Activated T-helper 17 cell treated with anti-CD3 and anti-CD28 coated beads, Interleukin-2, amount 50 U/mL, for 72 hours (primary cell): ENCODE measurements at places on chromosomes 16 and 17. TPM values are rescaled to one million over a fixed set of nuclear protein-coding genes. Genes with fewer than 3 reads are reported as not detected.
A peak's percentile ranks its signal among the peaks of the same experiment; 100 is the strongest.

GRCh38 chr16:3182608-3183444 lies 5.2 kb upstream of the OR1F1 start:
- ATAC-seq: peak; percentile 60

DNA sequence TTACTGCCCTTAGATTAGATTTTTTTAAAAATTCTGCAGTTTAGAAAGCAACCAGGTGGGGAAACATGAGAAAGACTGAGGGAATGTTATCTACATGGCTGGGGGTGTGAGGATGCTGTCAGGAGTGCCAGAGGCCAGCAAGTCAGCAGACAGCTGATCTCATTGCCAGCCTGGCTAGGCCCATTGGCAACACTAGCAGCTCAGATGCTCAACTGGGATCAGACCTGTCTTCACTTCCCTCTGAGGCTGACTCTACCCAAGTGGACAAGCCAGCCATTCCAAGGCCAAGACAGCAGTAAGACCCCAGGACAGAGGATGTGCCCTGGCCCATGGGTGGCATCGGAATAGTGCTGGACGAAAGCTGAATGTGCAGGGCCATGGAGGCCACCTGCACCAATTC lies 96.2 kb downstream of the TMEM132E start:
- no peak for ATAC-seq

DNA sequence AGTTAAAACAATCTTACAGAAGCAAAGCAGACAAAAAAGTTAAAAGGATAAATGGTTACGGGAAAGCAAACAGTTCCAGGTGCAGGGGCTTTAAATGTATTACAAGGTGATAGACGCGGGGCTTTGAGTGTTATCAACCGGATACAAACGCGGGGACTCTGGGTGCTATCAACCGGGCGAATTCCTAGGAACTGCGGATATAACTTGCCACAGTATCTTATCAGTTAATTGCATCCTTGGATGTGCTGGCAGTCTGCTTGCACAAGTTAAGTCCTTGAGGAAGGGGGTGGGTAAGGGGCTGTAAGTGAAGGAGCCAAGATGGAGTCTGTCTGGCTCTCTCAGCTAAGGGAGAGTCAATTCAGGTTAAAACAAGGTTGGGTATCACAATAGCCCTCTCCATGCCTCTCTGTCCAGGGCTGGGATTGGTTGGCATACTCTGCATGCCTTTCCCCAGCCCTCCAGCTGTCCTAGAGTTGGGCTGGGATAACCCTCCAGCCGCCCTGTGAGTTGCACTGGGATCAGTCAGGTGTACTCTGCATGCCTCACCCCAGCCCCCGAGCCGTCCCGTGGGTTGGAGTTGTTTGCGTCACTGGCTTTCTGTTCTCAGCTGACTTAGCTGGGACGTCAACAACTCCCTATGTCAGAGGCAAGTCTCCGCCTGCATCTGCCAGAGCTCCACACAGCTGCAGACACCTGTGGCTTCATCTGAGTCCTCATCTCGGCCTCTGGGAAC lies 40.9 kb downstream of the TMEM235 start:
- peak; percentile 98 for ATAC-seq

- no peak for ATAC-seq
These were observed 879 bp downstream of the SOCS1 start for GRCh38 chr16:11254913-11255736.

DNA sequence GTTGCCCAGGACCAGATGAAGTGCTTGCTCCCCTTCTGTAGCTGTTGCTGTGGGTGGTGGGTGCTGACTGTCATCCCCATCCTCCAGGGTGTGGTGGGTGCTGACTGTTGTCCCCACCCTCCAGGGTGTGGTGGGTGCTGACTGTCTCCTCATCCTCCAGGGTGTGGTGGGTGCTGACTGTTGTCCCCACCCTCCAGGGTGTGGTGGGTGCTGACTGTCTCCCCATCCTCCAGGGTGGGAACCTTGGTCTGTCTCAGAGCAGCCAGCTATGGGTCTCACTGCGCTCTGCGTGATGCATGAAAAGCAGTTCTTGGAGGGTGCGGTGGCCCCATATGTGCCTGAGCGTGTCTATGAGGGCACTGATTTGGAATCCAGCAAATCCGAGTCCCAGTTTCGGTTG lies 163.8 kb downstream of the RPTOR start:
- peak; percentile 6 for ATAC-seq

GRCh38 chr17:42848093-42848492 lies 2.9 kb upstream of the AOC3 start:
- no peak for ATAC-seq

DNA sequence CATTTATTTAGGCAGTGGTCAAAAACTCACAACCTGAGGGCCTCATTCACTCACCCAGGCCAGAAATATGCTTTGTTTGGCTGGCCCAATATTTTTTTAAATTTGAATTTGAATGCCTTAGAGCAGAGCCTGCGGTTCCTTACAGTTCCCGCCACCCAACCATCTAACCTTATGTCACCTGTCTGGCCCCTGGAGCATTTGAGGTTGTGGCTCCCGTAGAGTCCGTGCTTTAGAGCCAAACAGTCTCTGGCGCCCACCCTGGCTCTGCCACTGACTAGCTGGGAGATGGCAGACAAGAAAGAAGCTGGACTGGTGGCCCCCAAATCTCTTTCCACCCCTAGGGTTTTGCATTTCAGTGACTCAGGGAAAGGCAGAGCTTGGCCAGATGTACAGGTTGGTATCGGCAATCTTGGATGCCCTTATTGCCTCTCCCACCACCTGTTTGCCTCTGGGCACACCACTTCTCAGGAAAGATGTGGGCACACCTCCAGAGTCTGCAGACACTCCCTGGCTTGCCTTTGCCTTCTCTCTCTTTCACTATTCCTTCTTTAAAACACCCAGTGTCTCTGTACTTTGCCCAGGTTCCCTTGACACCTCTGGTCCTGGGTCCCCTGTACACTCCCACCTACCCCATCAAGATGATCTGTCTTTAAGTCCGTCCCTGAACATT lies 1.9 kb upstream of the MAP3K14 start:
- ATAC-seq: no peak

- ATAC-seq: no peak
These were observed 183.2 kb downstream of the C16orf78 start for GRCh38 chr16:49556606-49557446.

DNA sequence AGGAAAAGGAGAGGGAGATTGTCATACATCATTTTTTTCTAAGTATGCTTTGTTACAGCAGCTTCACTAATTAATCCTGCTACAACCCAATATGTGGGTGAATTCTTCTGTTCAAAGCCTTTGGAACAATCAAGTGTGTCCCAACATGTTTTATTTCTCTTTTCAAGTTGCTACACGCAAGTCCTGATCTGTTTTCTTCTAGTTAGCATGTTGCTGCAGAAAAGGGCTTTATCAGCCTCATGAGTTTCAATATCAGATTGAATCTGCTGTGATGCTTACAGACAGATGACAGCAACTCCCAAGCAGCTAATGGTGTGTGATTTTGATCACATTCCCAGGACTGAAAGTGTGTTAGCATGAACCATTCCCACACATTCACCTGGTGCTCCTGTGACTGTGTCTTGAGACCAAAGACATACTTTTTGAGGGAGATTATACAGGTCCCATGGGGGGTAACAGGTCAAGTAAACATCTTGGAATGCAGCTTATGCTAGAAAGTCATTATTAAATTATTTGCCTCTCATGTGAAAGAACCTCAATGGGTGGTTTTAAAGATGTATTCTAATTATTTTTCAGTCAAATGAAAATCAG lies 96.9 kb upstream of the KCNJ16 start:
- ATAC-seq: no peak

DNA sequence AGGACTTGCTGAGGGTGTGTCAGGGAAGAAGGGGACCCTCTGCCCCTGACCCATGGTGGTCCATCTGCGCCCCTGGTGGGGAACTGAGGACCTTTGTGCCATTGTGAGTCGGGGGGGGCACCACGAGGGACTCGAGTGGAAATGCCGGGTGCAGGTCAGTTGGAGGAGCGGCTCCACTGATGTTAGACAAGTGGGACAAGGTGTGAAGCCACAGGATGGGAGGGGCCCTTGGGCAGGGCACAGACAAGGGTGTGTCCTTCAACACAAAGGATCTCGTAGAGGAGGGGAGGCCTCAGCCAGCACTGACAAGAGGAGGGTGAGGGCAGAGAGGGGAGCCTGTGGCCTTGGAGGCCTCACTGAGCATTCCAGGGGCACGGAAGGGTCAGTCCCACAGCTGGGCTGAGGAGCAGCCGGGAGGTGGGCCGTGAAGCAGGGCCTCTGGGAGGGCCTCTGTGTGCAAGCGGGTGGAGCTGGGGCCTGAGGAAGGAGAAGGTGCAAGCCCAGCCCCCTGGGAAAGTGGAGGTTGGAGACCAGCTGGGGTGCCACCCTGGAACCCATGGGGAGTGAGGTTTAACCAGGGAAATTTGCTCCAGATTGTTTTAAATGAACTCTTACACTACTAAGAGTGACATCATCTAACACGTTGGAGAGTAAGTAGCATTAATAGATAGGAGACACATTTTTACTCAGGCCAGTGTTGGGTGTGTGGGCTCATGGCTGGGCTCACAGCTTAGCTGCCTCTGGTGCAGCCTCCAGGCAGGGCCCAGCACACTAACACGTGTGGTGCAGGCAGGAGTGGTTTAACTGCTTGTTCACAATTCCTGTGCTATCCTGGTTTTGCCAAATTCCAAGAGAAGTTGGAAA lies 27.9 kb downstream of the NARF start:
- ATAC-seq: no peak

DNA sequence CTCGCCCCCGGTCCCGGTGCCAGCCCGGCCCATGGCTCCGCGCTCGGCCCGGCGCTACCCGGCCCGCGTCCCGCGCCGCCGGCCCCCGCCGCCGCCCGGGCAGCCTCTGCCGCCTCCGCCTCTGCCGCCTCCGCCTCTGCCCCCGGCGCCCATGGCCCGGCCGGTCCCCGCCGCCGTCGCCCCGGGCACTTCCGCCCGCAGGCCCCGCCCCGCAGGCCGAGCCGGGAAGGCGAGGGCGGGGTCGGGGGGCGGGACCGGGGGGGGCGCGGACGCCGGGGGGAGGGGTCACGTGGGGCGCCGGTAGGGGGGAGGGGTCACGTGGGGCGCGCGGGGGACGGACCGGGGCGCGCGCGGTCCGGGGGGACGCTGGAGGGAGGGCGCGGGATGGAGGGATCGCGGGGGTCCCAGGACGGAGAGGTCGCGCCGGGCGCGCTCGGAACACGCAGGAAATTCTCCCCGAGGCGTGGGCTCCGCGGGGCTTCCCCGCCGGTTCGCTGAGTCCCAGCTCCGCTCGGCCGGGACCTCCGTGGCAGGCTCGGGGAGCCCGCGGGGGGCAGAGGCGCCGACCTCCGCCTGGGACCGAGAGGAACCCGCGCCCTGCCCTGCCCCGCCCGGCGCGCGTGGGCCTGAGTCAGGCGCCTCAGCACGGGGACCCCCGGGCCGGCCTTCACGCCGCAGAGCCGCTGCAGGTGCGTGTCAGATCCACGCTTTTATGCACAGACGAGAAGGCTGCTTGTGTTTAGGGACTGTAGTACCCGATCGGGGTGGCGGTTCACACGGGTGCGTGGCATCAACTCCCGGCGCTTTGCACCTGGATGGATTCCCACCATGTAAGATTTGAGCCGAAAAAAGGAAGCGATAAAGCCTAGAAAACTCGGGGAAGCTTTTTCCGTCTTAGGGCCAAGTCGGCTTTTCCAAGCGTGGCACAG lies at the start of gene PGAP6:
PGAP6 (minus strand) TSS at position 190 of the 929 bp plus-strand sequence; CDS start at position 33, 157 bp downstream.
- peak; percentile 68 for ATAC-seq

DNA sequence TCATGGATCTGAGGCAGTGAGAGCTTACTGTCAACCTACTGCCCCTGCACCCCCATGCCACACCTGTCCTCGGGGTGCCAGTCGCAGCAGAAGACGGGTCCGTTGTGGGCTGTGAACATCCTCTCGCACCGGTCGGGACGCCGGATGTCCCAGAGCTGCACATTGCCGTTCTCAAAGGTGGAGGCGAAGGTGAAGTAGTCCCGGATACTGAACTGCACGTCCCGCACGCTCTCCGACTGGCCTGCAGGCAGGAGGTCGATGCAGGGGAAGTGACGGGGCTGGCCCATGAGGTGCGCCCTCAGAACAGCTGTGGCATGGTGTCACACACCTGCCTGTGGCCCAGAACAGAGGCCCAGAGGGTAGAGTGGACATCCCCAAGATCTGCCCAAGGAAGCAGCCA lies 2.7 kb downstream of the WDR24 start:
- no peak for ATAC-seq

GRCh38 chr17:4540687-4541327 lies 14.4 kb downstream of the MYBBP1A start:
- ATAC-seq: no peak

DNA sequence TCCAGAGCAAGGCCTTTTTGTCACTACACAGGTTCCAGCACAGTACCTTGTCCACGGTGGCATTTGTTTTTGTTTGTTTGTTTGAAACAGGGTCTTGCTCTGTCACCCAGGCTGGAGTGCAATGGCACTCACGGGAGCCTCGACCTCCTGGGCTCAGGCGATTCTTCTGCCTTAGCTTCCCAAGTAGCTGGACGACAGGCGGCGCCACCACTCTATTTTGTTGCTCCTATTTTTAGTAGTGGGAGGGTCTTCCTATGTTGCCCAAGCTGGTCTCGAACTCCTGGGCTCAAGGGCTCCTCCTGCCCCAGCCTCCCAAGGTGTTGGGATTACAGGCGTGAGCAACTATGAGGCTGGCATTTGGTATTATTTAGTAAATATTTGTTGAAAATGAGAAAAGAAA lies 10.3 kb downstream of the MRC2 start:
- ATAC-seq: no peak

- no peak for ATAC-seq
These were observed 217.4 kb upstream of the ZFHX3 start for GRCh38 chr16:73265124-73265837.

DNA sequence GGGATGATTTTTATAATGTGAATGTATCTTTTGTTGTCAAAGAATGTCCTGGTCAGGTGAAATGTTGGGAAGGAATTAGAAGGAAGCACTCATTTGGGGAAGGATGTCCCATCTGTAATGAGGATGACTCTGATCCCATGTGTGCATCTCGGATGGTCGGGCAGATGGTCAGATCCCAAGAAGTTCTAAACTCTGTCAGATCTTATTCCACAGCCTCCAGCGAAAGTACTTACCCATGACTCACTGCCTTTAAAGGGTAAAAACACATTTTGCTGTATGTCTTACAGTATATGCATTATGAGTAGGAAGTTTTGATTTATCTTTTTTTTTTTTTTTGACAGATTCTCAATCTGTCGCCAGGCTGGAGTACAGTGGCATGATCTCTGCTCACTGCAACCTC lies 548 bp upstream of the KRTAP4-11 start:
- ATAC-seq: no peak

- ATAC-seq: no peak
These were observed 990 bp downstream of the DOK4 start for GRCh38 chr16:57485091-57485915.

GRCh38 chr17:18025241-18025944 lies 13.6 kb downstream of the ATPAF2 start:
- peak; percentile 99 for ATAC-seq

- ATAC-seq: no peak
These were observed 10.0 kb upstream of the ACSM1 start for GRCh38 chr16:20707461-20707860.

Gene AOC3
- 2.2 TPM for total RNA-seq

Gene NHERF1
- 76.2 TPM for total RNA-seq

Gene SSTR5
- not detected for total RNA-seq

Gene KRTAP4-3
- not detected for total RNA-seq

Gene GPR179
- 0.26 TPM for total RNA-seq

Gene CTF1
- total RNA-seq: 0.26 TPM

Gene MT1A
- 1.5 TPM for total RNA-seq

Gene MEIOC
- 0.58 TPM for total RNA-seq

Gene TACO1
- 27.8 TPM for total RNA-seq

Gene CCL2
- total RNA-seq: not detected

Gene CDH3
- total RNA-seq: 0.86 TPM

Gene SLC5A11
- total RNA-seq: not detected

Gene SGF29
- 14.7 TPM for total RNA-seq

Gene KRTAP3-1
- total RNA-seq: not detected

Gene GJD3
- total RNA-seq: not detected
